Renal cortical epithelial cell (primary cell): ENCODE measurements at places on chromosomes 6 and 20. TPM values are rescaled to one million over a fixed set of nuclear protein-coding genes. Genes with fewer than 3 reads are reported as not detected.

The CLPSL1 gene
- not detected in 2 replicates for total RNA-seq

GRCh38 chr6:155455766-155456165, at the start of gene NOX3:
Gene NOX3, minus strand, starts transcription at chr6:155455839. Its CDS starts 39 bp downstream, at chr6:155455800.
- DNase-seq: peak; percentile 34

The NELFE gene
- 92.3 and 146 TPM in 2 replicates for total RNA-seq

- no peak for DNase-seq
These were observed 682 bp upstream of the CHD6 start for GRCh38 chr20:41618807-41619311.

- DNase-seq: peak; percentile 60
These were observed 29.3 kb downstream of the TRIM38 start for GRCh38 chr6:25991785-25992412.

DNA sequence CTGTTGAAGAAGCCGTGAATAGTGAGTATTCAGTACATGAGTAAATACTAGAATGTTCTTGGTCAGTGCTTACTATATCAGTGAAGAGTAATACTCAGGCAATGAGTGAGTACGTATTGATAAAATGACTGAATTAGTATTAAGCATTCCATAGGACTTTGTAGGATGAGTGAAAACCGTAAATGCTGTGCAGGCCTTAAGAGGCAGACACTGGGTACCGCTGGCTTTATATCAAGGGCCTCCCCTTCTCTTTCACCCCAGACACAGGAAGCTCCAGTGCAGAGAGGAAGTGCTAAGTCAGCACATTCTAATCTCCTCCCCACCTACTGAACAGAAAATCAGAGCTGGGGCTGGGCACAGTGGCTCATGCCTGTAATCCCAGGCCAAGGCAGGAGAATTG, 24.2 kb downstream of the POFUT1 start:
- DNase-seq: no peak

- no peak for DNase-seq
These were observed at the start of gene WFDC13 for GRCh38 chr20:45701873-45702272. Gene WFDC13, plus strand, starts transcription at chr20:45702038. Its CDS starts 86 bp downstream, at chr20:45702124.

GRCh38 chr6:131005439-131006016, 57.5 kb downstream of the EPB41L2 start:
- DNase-seq: no peak

DNA sequence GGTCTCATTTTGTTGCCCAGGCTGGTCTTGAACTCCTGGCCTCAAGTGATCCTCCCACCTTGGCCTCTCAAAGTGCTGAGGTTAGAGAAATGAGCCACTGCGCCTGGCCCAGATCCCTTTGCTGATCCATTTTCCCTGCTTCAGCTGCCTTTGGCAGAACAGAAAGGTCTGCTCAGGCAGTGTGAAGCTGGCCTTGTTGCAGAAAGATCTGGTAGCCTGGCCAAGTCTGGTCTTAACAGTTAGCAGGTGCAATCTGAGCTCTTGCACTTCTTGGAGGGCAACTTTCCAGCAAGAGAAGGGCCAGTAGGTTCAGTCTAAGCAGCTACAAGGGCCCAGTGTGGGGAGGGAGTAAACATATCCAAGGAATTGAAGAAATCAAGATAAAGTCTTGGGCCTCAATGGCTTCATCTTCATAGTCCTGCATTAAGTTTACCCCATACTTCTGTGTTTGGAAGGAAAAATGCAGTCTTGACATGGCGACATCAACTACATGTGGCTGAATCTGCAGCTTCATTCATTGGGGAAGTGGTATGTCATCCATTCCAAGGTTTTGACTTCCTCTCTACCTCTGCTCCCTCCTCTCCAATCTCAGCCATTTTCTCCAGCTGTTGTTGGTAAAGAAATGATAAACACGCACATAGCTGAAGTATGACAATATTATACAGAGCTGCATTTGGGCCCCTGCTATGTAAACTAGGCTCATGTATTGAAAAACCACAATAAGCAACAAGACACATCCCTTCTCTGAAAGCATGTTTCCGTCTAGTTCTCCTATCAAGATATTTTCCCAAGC, 39.0 kb upstream of the NEDD9 start:
- DNase-seq: no peak

The PDE10A gene
- total RNA-seq: 27.3 and 52.1 TPM in 2 replicates

DNA sequence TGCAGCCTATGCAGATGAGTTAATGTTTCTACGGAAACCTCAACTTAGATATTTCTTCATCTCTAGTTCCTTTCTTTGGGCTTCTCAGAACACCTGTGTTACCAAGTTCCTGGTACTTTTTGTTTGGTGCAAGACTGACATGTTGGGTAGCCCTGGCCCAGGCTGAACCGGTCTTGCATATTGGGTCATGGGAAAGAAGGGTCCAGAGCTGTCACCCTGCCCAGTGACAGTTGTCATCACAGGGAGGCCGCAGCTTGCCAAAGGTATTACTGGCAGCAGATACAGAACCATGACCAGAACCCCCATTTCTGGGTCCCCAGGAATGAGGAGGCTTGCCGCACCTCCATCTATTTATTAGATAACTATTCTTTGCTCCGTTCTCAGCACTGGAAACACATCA, 40.2 kb downstream of the PDYN start:
- no peak for DNase-seq

GRCh38 chr6:38034274-38034914, 214.9 kb downstream of the ZFAND3 start:
- DNase-seq: peak; percentile 52

The ADA gene
- total RNA-seq: 5.9 and 10.0 TPM in 2 replicates

The TPBG gene
- total RNA-seq: 20.0 and 38.4 TPM in 2 replicates

DNA sequence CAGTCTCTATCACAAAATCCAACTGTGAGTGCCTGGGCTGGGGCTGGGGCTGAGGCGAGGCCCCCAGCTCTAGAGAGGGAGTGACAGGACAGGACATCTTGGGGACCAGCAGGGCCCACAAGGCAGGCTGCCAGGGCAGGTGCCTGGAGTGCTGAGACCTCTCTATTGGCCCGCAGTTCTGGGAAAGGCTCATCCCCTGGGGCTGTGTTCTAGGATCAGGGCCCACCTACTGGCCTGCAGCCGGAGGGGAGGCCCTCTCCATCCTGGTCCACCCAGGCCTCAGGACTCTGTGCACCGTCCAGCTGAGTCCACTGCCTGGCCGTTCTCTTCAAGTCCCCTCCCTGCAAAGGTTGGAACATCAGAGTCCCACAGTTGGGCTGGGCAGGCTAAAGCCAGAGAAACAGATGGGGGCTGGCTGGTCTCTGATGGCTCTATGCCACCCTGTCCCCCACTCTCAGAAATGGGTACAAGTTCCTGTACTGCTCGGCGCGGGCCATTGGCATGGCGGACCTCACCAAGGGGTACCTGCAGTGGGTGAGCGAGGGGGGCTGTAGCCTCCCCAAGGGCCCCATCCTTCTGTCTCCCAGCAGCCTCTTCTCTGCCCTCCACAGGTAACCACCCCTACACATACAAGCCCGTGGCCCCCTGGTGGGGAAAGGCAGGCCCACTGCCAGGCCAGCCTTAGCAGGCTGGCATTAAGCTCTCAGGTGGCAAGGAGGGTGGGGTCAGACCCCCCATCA, 9.0 kb downstream of the EMILIN3 start:
- DNase-seq: no peak

- DNase-seq: no peak
These were observed 34.9 kb downstream of the PTPN1 start for GRCh38 chr20:50545126-50545525.

DNA sequence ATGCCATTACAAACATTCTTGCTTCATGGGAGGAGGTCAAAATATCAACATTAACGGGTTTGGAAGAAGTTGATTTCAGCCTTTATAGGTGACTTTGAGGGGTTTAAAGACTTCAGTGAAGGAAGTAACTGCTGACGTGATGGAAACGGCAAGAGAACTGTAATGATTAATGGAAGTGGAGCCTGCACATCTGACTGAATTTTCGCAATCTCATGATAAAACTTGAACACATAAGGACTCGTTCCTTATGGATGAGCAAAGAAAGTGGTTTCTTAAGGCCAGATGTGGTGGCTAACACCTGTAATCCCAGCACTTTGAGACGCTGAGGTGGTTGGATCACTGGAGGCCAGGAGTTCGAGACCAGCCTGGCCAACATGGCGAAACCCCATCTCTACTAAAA, 226.1 kb downstream of the BCAS1 start:
- peak; percentile 58 for DNase-seq

DNA sequence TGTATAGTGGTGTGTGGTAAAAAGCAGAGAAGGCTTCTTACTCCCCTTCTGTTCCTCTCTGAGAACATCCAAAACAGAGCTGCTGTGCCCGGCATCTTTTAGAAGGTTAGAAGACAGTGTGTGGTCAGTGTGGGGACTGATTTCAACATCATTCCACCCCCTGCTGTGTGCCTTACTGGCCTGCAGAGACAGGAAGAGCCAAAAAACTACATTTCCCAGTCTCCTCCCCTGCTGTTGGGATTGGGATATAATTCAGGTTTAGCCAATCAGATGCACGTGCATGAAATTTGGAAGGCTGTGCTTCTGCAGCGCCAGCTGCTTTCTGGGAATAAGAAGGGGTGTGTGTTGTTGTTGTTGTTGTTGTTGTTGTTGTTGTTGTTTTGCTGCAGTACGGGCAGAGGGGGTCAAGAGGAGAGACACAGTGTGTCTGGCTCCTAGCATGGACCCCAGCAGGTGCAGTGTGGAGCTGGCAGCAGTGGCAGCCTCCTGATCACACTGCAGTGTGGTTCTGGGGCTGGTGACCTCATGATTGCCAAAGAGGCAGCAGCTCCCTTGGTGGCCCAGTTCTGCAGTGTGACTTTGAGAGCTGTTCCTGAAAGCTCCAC, 74.7 kb downstream of the MRPL14 start:
- peak; percentile 73 for DNase-seq

GRCh38 chr20:43710370-43711044, 16.3 kb downstream of the GTSF1L start:
- DNase-seq: no peak

DNA sequence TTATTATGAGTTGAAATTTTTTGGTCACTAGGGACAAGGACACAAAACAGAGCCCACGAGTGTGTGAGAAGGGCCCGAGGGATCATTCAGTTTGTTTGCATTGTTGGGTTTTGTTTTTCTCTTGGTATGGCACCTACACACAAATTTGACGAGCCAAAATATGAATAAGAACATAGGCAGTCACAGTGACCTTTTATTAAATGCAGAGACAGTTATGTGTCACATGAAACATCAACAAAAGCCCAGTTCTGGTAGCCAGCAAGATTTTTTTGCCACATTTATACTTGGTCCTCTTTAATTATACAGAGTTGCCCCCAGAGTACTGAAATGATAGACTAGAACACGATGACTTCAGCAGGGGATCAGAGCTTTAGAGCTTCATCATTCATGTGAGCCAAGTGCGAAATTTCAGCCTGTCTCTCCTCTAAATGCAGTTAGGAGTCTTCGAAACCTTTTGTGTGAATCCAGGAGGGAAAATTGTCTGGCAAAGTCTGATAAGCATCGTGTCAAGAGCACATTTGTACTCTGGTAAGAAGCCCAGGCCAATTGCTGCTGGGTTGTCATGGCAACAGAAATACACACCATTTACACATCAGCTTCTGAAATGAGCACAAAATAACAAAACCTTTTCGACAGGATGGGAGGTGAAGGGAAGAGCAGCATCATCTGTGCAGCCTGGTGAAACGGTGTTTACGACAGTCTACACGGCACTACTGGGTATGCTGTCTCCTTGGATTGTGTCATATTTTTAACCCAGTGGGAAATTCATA, 79.2 kb upstream of the RIPOR2 start:
- peak; percentile 55 for DNase-seq

The ZNF165 gene
- 2.4 and 3.5 TPM in 2 replicates for total RNA-seq

The MATN4 gene
- not detected in 2 replicates for total RNA-seq

DNA sequence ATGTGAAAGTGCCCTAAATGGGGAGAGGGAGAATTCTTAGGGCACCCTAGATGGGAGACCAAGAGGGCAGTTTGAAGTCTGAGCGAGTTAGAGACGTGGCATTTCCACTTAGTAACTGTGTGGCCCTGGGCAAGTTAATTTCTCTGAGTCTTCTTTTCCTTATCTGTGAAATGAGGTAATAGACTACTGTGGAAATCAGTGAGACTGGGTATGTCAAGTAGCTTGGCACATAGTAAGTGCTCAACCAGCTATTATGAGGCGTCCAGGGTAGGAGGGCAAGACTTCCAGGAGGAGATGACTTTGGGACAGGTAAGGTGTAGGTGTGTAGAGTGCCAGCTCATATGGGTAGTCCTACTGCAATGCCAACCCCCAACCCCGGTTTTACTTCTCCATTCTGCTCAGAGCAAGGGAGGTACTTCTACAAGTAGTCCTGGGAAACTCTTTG, 770 bp downstream of the KIF3B start:
- no peak for DNase-seq

GRCh38 chr6:25303254-25303653, 24.1 kb downstream of the CARMIL1 start:
- DNase-seq: no peak

DNA sequence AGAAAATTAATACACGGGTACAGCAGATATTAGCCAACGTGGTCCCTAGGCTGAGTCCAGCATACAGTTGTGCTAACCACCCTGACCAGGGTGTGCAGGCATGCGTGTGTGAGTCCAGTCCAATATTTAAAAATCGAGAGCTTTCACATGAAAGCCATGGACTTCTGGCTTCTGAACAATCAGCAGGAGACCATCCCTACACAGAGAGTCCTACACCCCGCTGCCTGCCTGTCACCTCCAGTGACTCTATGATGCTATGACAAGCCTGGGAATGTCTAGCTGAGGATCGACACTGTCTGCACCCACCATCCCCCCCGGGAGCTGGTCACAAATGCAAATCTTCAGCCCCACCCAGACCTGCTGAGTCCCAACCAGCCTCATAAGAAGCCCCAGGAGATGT, 7.9 kb downstream of the ACSS1 start:
- DNase-seq: no peak

The GABRR1 gene
- not detected in 2 replicates for total RNA-seq

DNA sequence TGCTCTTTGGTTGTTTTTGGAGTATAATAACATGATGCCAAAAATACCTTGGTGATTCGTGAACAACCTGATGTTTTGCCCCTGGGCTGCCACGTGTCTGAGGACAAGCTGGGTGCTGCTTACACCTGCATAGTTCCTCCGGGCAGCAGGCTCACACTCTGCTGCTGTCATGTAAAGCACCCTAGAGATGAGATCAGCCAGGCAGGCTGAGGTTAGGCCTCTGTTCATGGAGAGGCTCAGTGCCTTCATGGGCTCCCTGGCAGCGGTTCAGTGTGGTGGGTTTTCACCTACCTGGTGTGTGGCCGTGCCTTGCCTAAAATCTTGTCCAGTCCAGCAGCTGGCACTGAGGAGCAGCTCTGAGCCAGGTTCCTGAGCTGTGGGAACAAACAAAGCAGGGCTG, 60.1 kb upstream of the TAGAP start:
- DNase-seq: no peak

DNA sequence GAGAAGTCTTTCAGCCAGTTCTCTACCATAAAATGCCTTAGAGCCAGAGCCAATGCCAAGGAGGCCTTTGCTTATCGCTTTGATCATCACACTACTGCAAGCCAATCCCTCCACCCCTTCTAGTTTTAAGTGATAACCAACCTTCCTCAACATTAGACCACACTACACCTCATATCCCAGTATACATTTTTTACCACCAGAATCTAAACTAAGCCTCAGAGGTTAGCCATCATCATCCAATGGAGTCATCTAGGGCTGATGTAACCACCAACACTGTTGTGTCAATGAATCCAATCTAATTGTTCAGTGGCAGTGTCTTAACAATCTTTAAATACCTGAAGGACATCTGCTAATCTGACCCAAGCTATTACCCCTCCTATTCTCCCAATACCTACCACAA, 6.4 kb downstream of the ZUP1 start:
- DNase-seq: no peak

The SLPI gene
- 58.2 and 256 TPM in 2 replicates for total RNA-seq
